ENCODE measurements at places on chromosomes 2 and 18.

DNA sequence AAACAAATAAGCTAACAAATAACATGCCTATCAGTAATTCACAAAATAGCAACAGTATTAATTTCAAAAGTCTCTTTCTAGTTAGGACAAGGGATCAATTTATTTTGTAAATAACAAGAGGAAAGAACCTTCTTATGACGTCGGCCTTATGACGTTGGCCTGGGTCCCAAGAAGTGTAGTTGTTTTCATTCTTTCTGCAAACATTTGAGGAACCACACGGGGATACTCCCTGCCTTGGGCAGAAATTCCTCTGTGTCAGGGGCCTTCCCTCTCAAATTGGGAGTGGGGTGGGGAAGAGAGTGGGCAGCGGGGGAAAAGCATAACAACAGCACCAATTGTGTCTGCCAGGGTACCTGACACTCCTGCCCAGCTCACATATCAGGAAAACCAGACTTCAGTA lies 1.3 kb downstream of the CCDC68 start:
- H3K27me3 ChIP-seq = peaks cover 19% of the 10 kb centered on the region
- ATAC-seq = no peak
- H3K4me1 ChIP-seq = peaks cover 21% of the 10 kb centered on the region
- H3K4me3 ChIP-seq = no peak overlapping the region

DNA sequence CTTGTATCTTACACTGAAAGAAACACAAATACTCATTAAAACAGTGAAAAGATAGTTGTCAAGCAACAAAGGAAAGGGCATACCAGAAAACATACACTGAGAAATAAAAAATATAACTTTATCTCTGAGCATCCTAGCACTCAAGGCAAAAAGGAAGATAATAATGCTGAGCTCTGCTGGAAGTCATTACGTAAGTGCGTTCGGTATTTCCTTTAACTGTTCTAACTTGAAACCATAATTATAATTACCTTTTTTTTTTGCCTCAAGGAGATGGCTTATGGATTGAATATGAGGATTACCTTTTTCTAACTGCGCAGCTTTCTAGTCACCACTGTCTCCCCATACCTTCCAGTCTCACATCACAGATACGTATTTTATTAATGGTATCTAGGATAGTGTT lies 308.1 kb downstream of the GBX2 start:
- no peaks in the 10 kb centered on the region for H3K36me3 ChIP-seq
- no peak for ATAC-seq
- no peak overlapping the region for H3K4me3 ChIP-seq

DNA sequence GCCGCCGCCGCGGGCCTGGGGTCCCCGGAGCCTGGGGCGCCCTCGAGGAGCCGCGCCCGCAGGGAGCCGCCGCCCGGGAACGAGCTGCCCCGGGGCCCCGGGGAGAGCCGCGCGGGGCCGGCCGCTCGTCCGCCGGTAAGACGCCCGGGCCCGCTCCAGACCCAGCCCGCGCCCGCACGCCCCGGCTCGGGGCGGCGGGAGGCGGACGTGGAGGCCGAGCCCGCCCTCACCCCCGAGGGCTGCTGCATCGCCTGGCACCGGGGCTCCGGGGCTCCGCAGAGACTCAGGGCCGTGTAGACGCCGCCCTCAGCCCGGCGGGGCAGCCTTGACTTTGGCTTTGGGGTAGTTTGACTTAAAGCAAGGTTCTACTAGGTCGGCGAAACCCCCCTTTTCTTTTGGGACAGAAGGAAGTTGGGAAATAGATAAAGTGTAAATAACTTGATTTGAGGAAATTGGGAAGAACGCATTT lies 335 bp downstream of the ERFE start:
- no peak overlapping the region for H3K27ac ChIP-seq
- peak; percentile 28 for ATAC-seq
- H3K27me3 ChIP-seq = peaks cover 37% of the 10 kb centered on the region
- H3K4me1 ChIP-seq = peaks cover 20% of the 10 kb centered on the region

DNA sequence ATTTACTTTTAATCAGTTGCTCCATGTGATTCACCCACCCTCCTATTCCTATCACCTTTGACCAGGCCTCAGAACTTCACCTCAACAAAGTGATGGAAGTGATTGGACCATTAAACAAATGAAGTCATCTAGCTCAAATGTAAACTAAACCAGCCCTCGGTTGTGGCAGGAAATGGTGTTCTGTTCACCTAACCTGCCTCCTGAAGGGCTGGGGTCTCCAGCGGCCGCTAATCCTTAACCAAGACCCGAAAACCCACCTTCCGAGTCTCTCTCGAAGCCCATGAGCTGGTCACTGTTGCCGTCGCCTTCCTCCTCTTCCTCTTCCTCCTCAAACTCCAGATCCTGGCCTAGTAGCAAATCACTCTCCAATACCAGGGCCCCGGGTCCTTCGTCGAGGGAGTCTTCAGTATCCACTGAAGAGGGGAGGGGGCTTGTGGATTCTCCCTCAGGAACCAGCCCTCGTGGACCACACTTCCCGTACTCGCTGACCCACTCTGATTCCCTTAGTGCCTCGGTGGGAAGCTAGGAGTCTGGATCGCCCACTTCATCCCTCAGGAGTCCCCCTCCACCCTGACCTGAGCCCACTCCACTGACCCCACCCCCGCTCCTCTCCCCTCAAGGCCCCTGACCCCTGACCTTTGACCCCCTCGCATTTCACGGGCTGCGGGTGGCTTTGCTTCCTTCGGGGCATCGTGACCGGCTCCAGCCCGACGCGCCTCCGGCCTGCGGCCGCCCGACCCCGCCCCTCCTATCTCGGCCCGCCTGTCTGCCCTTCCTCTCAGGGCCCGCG lies 503 bp downstream of the ZNF513 start:
- peaks cover 62% of the 10 kb centered on the region for H3K36me3 ChIP-seq
- H3K4me1 ChIP-seq = peaks cover 47% of the 10 kb centered on the region
- no peaks in the 10 kb centered on the region for H3K27me3 ChIP-seq
- H3K27ac ChIP-seq = peak overlapping the region; percentile 96

- no peak overlapping the region for H3K27ac ChIP-seq
- H3K4me3 ChIP-seq = no peak overlapping the region
- no peak for ATAC-seq
- H3K4me1 ChIP-seq = no peaks in the 10 kb centered on the region
Measured at GRCh38 chr2:66445925-66446871, 11.3 kb downstream of the MEIS1 start.

DNA sequence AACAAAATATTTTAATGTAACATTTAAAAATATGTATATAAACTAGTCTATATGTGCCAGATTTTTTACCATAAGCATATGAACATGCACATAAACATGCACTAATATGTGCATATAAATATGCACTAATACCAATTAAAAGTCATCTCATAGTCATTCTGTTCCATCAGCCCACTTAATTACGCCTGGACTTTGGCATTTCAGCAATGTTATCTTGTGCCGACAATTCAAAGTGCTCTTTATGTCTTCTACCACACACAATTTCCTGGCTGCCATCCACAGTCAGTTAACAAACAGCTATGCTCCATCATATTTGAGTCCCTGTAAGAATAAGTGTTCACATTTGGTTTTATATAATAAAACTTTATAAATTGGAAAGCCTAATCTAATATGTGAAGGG lies 92.6 kb upstream of the TSPYL6 start:
- no peak for ATAC-seq
- H3K36me3 ChIP-seq = no peaks in the 10 kb centered on the region
- no peaks in the 10 kb centered on the region for H3K4me1 ChIP-seq
- no peak overlapping the region for H3K4me3 ChIP-seq
- H3K27ac ChIP-seq = no peak overlapping the region
